ENCODE measurements at places on chromosomes 13 and 19.

DNA sequence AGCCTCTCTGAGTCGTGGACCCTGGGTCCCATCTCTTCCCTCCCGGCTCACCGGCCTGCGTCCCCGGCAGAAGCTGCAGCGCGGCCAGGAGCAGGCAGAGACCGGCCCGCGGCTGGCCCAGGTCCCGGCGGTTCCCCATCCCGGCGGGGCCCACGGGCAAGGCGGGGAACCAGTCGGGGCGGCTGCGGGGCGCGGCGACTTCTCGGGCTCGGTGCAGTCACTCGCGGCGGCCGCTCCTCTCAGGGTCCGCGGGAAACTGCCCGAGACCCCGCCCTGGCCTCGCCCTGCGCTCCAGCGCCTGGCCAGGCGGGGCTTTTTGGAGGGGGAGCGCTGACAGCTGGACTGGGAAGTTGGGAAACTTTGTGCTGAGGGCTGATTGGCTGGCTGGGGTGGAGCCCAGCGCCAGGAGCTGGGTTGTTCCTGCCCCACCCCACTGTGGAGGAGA, at the start of gene COL5A3:
TSS of gene COL5A3 (minus strand) at position 258 of the 445 bp plus-strand sequence. CDS start at position 139, 119 bp downstream.
- DNase-seq: no peak
- H3K36me3 ChIP-seq: peaks cover 10% of the 10 kb centered on the region
- peak within 1 kb of the TSS; percentile 8 for H3K27ac ChIP-seq
- peaks cover 32% of the 10 kb centered on the region for H3K4me1 ChIP-seq

DNA sequence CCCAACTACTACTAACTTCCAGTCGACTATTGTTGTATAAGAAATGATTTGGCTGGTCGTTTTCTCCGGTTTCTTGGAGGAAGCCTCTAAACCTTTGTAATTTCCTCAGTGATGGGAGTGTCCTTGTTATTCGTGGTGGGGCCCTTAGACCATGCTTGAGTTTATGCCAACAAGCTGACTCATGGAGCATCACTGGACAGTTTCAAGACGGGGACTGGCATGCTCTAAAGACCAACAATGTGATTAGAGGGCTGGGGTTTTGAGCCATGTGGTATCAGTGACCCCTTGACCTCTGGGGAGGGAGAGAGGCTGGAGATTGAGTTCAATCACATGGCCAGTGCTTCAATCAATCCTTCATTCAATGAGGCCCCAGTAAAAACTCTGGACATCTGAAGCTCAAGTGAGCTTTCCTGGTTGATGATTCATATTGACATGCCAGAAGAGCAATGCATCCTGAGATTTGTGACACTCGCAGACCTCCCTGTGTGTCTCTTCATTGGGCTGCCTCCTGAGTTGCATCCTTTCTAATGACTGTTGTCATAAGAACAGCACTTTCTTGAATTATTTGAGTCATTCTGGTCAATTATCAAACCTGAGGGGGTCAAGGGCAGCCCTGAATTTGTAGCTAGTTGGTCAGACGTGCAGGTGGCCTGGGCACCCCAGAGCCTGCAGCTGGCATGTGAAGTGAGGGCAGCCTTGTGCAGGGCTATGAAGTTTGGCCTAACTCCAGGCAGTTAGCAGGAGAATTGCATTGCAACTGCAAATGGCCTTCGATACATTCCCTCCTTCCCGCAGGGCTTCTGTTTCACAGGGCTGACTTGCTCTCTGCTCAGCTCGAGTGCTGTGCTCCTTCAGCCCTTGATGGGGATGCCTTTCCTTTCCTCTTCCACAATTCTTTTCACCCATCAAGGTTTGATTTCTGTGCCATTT, 246.5 kb downstream of the FGF9 start:
- H3K27me3 ChIP-seq: peaks cover 8% of the 10 kb centered on the region
- H3K27ac ChIP-seq: no peak overlapping the region
- H3K4me1 ChIP-seq: no peaks in the 10 kb centered on the region
- DNase-seq: no peak
- H3K36me3 ChIP-seq: no peaks in the 10 kb centered on the region

DNA sequence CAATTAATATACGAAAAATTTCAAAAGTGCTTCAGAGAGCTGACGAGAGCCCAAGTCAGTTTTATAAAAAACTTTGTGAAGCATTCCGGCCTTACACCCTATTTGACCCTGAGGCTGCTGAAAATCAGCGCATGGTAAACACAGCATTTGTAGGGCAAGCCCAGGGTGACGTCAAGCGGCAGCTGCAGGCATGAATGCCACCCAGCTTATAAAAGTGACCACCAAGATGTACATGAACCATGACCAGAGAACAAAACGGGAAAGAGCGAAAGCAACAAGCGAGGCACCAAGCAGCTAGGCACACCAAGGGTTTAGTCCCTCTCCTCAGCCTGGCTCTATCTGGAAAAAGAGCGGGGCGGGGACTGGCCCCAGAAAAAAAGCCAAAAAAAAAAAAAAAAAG, 6.0 kb downstream of the SIGLEC11 start:
- H3K4me3 ChIP-seq: no peak overlapping the region
- DNase-seq: no peak
- H3K27me3 ChIP-seq: peaks cover 63% of the 10 kb centered on the region
- H3K27ac ChIP-seq: no peak overlapping the region
- H3K4me1 ChIP-seq: no peaks in the 10 kb centered on the region

- H3K36me3 ChIP-seq: peaks cover 6% of the 10 kb centered on the region
- H3K4me1 ChIP-seq: peaks cover 76% of the 10 kb centered on the region
- peak overlapping the region; percentile 35 for H3K4me3 ChIP-seq
- DNase-seq: peak; percentile 33
- no peaks in the 10 kb centered on the region for H3K27me3 ChIP-seq
These were observed 390.5 kb downstream of the FGF9 start for GRCh38 chr13:22061371-22061805.

DNA sequence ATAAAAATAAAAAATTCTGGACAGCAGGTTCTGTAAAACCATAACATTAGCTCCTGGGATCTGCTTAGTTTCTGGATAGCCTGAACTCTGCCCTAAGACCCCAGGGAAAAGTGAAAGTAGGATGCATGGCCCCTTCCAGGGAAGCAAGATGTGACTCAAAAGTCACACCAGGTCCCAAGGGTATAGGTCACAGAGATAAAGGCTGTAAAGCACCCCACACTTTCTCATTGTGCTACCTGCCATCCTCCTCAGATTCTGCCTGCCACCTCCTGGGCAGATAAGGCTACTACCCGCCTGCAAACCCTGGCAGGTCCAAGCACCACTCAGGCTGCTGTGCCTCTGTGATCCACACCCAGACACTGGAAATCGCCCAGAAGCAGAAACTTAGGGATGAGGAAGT, 20.6 kb downstream of the FFAR2 start:
- no peaks in the 10 kb centered on the region for H3K27me3 ChIP-seq
- peak; percentile 51 for DNase-seq
- H3K4me3 ChIP-seq: no peak overlapping the region
- peaks cover 2% of the 10 kb centered on the region for H3K36me3 ChIP-seq

- peaks cover 38% of the 10 kb centered on the region for H3K36me3 ChIP-seq
- peaks cover 33% of the 10 kb centered on the region for H3K4me1 ChIP-seq
- DNase-seq: no peak
- H3K27ac ChIP-seq: peak overlapping the region; percentile 98
These were observed 1.8 kb downstream of the GADD45B start for GRCh38 chr19:2477732-2478191.

DNA sequence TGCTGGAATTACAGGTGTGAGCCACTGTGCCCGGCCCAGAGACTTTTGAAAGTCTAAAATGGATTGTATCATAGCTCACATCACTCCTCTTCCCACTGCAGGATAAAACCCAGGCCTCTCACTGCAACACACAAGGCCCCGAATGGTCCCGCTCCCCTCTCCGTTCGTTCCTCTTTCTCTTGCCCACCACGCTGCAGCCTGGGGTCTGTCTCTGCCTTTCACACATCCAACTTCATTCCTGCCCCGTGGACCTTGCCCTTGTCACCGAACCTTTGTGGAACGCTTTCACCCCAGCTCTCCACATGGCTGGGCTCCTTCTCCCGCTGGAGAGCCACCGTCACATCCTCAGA, 42.6 kb downstream of the NFIC start:
- peaks cover 6% of the 10 kb centered on the region for H3K36me3 ChIP-seq
- no peaks in the 10 kb centered on the region for H3K27me3 ChIP-seq
- no peak for DNase-seq
- H3K27ac ChIP-seq: no peak overlapping the region
- H3K4me3 ChIP-seq: no peak overlapping the region

- H3K27ac ChIP-seq: no peak overlapping the region
- H3K36me3 ChIP-seq: peaks cover 10% of the 10 kb centered on the region
- no peak for DNase-seq
- no peaks in the 10 kb centered on the region for H3K4me1 ChIP-seq
These were observed 174.6 kb downstream of the TDRD3 start for GRCh38 chr13:60571571-60571970.

- no peak overlapping the region for H3K4me3 ChIP-seq
- no peaks in the 10 kb centered on the region for H3K36me3 ChIP-seq
- no peaks in the 10 kb centered on the region for H3K27me3 ChIP-seq
- no peak overlapping the region for H3K27ac ChIP-seq
These were observed 198.8 kb downstream of the NBEA start for GRCh38 chr13:35140831-35141230.

DNA sequence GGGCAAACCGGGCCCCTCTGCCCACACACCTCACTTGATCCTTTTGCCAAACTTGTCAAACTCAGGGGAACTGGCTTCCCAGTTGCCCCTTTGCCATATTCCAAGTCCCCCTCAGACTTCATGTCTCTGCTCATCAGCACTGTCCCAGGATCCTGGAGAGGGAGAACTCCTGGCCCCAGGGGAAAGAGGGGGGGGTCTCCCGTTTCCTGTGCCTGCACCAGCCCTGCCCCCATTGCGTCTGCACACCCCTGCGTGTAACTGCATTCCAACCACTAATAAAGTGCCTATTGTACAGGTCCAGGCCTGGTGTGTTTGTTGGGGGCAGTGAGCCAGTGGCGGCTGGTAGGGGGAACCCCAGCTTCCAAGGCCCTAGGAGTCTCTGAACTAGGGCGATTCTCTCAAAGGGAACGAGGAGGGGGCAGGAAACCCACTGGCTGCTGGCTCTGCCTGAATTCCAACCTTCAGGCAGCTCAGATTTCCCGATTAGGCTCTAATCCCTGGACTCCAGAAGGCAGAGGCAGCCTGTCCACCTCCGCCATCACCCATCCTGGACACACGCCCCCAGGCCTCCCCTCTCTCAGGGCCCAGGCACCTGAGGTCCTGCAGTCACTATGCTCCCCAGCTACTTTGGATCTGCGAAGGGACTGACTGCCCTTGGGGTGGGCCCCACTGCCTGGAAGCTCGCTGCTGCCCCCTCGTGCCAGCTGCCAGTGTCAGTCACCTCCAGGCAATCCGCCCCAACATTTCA, 9.7 kb upstream of the ILF3 start:
- no peak overlapping the region for H3K4me3 ChIP-seq
- H3K4me1 ChIP-seq: peaks cover 24% of the 10 kb centered on the region
- peak overlapping the region; percentile 74 for H3K27ac ChIP-seq
- H3K27me3 ChIP-seq: no peaks in the 10 kb centered on the region

- no peak overlapping the region for H3K27ac ChIP-seq
- H3K36me3 ChIP-seq: peaks cover 2% of the 10 kb centered on the region
- no peaks in the 10 kb centered on the region for H3K27me3 ChIP-seq
- no peak for DNase-seq
- H3K4me1 ChIP-seq: no peaks in the 10 kb centered on the region
These were observed 51.3 kb upstream of the PCDH9 start for GRCh38 chr13:67281466-67281865.

GRCh38 chr19:33332248-33332647, 29.9 kb upstream of the CEBPA start:
- no peak overlapping the region for H3K4me3 ChIP-seq
- H3K27ac ChIP-seq: no peak overlapping the region
- H3K36me3 ChIP-seq: no peaks in the 10 kb centered on the region
- no peaks in the 10 kb centered on the region for H3K4me1 ChIP-seq
- DNase-seq: no peak

DNA sequence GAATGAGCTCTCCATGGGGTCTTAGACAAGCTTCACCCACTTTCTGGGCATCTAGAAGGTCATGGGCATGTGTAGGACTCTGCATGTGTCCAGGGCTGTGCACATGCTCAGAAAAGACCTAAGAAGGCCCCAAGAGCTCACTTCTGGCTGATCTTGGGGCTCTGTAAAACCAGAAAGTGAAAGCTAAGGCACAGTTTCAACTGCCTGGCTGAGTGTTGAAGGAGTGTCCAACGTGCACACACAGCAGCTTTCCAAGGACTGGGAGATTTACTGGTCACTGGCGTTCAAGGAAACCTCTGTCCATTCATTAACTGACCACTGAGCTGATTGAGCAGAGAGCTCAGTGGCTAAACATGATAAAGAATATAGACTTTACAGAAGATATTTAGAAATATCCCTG, 137.9 kb downstream of the KATNAL1 start:
- no peak overlapping the region for H3K27ac ChIP-seq
- H3K27me3 ChIP-seq: no peaks in the 10 kb centered on the region
- no peaks in the 10 kb centered on the region for H3K36me3 ChIP-seq
- DNase-seq: no peak
- peaks cover 18% of the 10 kb centered on the region for H3K4me1 ChIP-seq

DNA sequence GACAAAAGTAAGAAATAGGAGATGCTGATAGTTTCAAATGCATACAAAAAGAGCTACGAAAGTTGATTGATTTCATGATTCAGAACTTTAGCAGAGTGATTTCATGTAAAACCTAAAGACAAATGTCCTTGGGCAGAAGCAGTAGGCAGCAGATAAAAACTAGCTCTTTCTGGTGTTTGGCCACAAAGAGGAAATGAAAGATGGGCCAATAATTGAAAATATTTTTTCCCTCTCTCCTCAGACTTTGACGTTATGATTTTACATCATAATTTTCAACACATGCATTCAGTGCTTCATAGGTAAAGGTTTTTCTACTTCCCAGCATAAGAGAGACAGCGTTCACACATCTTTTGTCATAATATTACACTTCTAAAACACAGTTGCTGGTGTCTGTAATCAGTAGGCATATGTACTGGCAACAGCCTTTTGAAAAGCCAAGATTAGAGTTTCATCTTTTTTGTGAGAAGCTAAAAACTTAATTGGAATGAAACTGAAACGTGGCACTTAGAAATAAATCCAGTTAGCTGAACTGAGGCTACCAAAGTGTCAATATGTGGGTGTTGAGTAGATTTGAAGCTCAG, 9.3 kb downstream of the SCEL start:
- peaks cover 40% of the 10 kb centered on the region for H3K27me3 ChIP-seq
- no peak overlapping the region for H3K4me3 ChIP-seq
- DNase-seq: no peak
- H3K4me1 ChIP-seq: no peaks in the 10 kb centered on the region
- no peak overlapping the region for H3K27ac ChIP-seq

- H3K36me3 ChIP-seq: no peaks in the 10 kb centered on the region
- H3K4me3 ChIP-seq: no peak overlapping the region
- no peaks in the 10 kb centered on the region for H3K27me3 ChIP-seq
- H3K4me1 ChIP-seq: no peaks in the 10 kb centered on the region
- DNase-seq: no peak
- no peak overlapping the region for H3K27ac ChIP-seq
These were observed 763.1 kb upstream of the SLITRK1 start for GRCh38 chr13:84645196-84646012.

DNA sequence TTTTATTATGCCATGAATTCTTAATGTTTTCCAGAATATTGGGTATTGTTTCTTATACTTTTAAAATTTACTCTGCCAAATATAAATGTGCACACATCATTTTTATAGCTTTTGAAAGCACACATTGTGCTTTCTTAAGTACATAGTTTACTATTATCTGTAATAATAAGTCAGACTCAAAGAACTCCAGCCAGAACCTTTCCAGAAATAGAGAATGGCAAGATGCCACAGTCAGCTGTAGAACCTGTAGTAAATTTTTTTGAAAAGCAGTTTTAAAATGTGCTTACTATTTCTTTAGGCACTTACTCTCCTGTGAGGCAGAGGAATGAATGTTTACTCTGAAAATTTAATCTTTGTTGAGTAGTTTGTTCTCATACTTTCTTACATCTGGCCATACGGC, 1287.1 kb downstream of the PCDH9 start:
- DNase-seq: no peak
- H3K27ac ChIP-seq: no peak overlapping the region
- H3K4me3 ChIP-seq: no peak overlapping the region
- no peaks in the 10 kb centered on the region for H3K27me3 ChIP-seq
- H3K4me1 ChIP-seq: no peaks in the 10 kb centered on the region
